Activated naive CD8-positive, alpha-beta T cell treated with anti-CD3 and anti-CD28 coated beads, Interleukin-2, amount 10 ng/mL, durations not matched to agents 7 days and 5 days (primary cell): ENCODE measurements at places on chromosomes 3 and 15. TPM values are rescaled to one million over a fixed set of nuclear protein-coding genes. Genes with fewer than 3 reads are reported as not detected.

DNA sequence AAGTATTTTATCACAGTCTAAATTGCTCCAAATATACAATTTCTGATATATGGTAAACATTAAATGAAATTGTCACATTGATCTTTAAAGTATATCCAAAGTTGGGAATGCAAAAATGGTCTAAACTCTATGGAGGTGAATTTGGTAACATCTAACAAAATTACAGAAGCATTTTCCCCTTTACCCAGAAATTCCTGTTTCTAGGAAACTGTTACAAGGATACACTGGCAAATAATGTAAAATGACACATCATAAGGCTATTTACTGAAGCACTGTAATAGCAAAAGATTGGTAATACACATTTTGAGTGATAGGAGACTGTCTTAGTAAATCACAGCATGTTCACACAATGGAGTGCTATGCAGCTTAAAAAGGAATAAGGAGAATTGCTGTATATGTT is 50.0 kb upstream of the SLCO2A1 start:
- no peak for DNase-seq

DNA sequence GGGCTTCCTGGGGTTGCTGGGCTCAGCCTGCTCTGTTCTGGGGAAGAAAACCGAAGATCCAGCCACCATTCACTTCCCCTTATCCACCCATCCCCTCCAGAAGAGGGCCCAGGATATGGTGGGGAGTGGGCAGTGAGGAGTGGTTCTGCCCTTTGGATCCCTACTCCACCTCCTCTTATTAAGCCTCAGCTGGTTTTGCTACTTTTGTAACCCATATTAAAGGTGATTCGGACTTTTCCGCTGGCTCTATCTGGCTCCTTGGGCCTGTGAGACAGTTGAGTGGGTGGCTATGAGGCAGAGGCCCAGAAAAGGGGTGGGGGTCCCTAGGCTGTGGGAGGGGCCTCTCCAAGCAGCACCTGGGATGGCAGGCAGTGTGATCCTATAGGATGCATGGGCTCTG is 33.8 kb downstream of the NBEAL2 start:
- DNase-seq = no peak

DNA sequence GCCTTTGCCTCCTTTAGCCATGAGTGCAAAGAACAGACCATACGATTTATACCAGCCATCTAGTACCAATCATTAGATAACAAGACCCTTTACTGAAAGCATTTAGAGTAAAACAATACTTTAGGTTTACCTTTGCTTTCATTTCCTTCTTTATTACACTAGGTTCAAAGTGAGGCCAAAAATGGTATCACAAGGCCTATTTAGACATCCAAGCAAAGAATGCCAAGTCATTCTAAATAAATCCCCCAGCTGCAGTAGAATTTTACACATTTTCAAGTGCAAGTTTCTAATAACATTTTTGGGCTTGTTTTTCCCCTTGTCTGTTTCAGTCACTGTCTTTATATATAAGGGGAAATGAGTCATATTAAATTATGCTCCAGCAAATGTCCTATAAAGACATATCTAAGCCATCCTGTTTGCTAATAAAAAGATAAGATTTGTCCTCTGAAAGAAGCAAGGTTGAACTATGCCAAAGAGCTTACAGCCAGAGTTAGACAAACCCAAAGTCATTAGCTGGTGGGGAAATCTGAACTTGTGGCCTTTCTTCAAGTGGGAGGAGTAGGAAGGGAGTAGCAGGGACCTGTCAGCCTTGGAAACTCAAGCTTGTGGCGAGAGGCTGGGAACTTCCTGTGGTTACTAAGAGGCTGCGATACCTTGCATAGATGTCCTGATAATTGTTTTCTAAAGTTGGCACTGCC is 232.7 kb downstream of the MECOM start:
- DNase-seq = no peak

DNA sequence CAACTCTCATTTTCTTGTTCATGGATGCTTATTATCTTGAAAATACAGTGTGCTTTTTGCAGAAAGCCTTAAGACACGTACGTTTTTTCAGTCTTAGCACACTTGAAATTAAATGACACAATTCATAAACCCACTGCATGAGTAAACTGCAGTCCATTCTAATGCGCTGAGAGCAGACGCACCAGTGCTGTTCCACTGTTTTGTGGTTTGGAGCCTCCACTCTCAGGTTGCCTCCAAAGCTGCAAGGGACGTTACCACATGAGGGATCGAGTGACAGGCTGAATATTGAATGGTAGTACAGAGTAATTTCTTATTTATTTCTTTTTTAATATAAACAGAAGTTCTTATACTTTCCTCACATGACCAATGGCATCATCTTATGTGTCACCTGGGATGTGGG is 12.3 kb downstream of the IQCH start:
- no peak for DNase-seq

DNA sequence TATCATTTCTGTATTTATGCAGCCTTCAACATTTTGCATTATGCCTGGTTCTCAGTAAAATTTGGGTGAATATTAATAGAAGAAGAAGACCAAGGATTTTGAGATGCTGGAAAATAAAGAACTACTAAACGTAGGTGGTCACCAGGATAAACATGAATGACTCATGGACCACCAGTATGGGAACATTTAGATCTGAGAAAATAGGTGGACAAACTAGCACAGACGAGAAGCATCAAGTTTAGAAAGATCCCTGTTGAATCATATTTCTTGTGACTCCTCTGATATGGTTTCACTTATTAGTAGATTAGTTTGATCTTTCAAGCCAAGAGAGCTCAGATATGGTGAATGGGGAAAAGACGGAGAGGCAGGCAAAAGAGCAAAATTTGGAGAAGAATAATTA is 97.9 kb downstream of the RAP2B start:
- DNase-seq = no peak

DNA sequence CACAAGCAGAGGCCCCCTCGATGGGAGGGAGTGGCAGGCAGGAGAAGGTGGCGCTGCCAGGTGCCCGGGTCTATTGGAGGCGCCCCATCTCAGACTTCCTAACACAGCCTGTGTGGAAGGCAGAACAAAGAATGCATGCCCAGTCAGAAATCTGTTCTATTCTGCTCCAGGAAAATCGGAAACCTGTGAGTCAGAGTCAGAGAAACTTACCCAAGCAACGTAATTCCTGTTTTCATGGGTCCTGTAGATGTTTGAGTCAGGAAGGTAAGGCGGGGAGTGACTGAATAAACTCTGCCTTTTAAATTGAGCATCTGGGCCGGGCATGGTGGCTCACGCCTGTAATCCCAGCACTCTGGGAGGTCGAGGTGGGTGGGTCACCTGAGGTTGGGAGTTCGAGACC is 13.7 kb downstream of the MAP6D1 start:
- DNase-seq = no peak

DNA sequence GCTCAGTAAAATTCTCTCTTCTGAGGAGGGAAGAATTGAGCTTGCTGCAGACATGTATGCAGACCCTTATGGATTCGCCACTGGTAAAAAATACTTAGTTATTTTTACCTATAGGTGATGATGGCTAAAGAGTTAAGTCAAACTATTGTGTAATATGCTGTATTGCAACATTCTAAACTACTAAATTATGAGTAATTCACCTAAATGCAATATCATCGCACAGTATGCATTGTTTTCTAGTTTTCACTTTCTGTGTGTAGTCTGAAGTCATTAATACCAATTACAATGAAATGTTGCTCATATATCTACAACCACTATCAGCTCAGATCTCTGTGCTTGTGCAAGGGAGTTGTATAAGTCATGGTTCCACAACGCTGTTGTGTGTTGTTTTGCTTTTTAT is 48.7 kb upstream of the ROBO2 start:
- DNase-seq = no peak

DNA sequence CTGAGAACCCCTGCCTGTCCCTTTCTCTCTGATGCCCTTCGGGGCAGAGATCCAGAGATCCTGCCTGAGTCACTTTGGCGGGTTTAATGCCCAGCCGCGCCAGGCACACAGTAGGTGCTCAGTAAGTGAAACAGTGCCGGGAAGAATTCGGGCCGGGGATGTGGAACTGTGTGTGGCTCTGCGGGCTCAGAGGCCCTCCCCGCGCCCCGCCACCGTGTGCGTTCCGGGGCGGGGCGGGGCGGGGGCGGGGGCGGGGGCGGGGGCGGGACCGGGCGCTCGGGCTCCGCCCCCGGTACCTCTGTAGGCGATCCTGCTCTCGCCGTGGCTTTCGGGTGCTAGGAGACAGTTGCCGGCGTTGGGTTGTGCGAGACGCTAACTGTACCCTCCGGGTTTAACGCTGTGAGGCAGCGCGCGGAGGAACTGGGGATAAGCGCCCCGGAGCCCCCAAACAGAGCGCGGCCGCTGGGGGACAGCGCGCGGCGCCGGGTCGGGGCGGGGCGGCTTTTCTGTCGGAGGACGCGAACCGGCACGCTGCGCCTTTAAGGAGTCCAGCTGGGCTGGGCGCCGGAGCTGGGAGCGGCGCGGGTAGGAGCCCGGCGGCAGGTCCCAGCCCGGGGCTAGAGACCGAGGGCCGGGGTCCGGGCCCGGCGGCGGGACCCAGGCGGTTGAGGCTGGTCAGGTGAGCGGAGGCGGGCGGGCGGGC is at the start of gene ABHD6:
ABHD6 (plus strand) TSS at position 555 of the 703 bp plus-strand sequence. CDS start 18,795 bp downstream, outside the sequence.
- DNase-seq = peak; percentile 93

DNA sequence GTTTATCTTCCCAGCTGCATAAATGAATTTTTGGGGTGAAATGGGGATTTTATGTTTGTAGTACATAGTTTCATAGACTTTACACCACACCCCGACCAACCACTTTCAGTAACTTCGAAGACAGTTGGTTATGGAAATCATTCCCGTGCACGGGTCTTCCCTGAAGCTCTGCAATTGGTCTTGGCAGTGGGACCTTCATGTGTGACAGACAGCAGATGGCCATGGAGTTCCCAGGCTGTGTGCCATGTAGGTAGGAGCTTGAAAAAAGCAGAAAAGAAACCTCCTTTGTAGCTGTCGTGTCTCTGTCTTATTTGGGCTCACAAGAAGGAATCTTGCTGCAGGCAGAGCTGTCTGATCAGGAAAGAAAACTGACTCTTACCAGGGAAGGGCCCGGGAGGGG is 25.9 kb downstream of the EXOG start:
- no peak for DNase-seq

GRCh38 chr3:15309662-15310335 is 22.6 kb downstream of the SH3BP5 start:
- no peak for DNase-seq

- DNase-seq = no peak
Measured at GRCh38 chr15:31259562-31260252, 66.9 kb upstream of the KLF13 start.

DNA sequence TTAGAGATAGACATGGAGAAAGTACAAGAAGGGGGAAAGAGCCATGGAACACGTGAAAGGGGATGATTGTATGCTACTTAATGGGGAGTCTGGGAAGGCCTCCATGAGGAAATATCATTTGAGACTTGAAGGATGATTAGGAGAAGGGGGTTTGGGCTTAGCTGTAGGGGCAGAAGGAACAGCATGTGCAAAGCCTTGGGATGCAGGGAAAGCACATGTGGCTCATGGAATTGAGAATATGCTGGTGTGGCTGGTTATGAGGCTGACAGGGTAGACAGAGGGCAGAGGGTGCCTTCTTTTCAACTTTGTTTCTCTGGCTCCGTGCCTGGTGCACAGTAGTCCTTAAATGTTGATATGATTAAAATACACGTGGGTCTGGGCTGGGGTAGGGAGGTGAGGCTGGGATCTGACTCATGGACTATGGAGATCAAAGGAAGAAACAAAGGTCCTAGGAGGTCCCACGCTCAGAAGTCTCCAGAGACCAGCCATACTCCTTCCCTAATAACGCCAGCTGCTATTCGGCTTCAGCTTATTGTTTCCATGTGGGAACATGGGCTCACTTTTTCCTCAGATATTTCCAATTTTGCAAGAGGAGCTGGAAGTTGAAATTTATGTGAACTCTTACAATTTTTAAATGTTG is 1.1 kb downstream of the GTF2E1 start:
- DNase-seq = no peak

DNA sequence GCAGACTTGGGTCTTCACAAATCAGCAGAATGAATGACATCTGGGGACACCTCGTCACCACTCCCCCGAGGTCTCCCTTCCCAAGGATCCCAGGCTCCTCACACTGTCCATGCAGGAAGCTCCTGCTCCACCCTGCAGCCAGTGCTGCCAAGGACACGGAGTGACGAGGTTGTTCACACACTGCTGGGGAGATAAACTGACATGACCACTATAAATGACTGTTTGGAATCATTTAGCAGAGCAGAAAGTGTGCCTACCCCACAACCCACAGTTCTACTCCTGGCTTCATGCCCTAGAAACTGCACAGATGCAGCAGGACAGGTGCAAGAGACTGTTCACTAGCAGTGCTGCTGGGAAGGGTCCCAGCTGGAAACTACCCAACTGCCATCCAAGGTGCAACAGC is 19.7 kb upstream of the PRSS50 start:
- no peak for DNase-seq

GRCh38 chr3:66037330-66037985 is 1.3 kb downstream of the MAGI1 start:
- no peak for DNase-seq

DNA sequence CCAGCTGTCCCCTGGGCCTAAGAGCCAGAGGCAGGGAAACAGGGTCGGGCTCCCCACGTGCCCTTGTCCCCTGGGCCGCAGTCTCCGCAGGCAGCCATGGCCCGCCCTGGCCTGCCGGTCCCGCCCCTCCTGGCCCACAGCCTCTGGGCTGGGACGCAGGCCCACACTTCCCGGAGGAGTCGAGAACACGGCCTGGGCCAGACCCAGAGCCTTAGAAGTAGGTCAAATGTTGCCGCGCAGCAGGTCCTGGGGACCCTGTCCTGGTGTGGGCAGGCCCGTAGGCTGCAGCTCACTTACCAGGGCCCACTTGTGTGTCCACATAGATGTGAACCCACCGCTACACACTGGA is 4.3 kb upstream of the MYL3 start:
- no peak for DNase-seq

DNA sequence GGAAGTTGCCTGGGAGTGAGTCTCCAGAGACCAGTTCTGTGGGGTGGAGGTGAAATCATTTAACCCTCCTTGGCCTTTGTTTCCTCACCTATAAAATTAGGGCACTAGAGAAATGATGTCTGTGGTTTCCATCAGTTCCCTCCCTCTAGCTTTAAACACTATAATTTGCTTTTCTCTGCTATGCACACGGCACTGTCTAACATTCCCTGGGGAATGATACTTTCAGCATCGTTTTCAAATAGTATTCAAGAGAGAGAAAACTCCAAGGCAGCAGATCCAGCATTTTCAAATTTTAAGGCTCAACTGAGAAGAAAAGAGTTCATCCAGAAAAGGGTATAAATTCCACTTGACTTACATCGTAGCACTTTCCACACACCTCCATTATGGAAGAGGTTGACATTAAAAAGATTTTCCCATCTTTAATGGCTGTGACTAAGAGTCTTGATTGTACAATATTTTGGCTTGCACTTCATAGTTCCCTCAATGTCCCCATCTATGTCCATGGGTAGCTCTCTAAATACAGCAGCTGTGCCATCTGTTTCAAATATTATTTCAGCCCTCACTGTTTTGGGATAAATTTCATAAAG is 137.7 kb upstream of the ZPLD1 start:
- no peak for DNase-seq

- no peak for DNase-seq
Measured at GRCh38 chr3:131349946-131350347, 31.6 kb upstream of the NUDT16 start.

GRCh38 chr3:178440043-178440442 is 96.2 kb upstream of the KCNMB2 start:
- no peak for DNase-seq

Gene NR2E3
- not detected for total RNA-seq

Gene PTX3
- total RNA-seq = 0.14 TPM

Gene IGSF11
- total RNA-seq = 2.4 TPM

Gene TM4SF4
- not detected for total RNA-seq

Gene ST3GAL6
- total RNA-seq = 0.62 TPM

Gene SCAANT1
- not detected for total RNA-seq

Gene PGBD4
- total RNA-seq = 3.8 TPM

Gene TMEM207
- not detected for total RNA-seq

Gene SCAMP5
- not detected for total RNA-seq
